Kasumi-1 (cell line): ENCODE measurements at places on chromosomes 6 and 20.
A peak's percentile ranks its signal among the peaks of the same experiment; 100 is the strongest.

DNA sequence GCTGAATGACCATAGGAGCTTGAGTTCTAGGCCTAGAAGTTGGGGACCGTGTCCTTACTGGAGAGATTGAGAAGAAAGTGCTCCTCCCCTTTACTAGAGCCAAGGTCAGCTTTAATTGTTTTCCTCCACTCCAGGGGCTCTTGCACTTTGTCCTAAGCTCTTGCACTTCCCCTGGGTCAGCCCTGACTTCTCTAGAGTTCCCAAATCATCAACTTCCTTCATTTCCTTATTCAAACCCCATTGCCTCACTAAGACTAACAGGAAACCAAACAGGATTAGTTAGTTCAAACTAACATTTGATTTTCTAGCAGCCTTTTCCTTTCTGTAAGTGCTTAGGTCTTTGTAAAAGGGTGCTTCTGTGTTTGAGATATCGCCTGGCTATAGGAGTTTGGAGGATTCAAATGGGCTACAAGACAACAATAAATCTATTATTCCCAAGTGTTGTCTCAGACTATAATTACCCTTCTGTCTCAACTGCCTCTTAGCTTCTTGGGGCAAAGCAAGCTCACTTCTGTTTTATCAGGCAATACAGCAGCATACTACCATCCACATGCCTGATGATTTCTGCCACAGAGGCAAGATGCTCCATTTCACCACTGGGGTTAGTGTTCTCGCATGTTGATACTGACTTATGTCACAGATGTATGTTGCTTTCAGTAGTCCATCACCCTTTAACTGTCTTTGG is 12.8 kb upstream of the DTNBP1 start:
- DNase-seq: peak; percentile 29

DNA sequence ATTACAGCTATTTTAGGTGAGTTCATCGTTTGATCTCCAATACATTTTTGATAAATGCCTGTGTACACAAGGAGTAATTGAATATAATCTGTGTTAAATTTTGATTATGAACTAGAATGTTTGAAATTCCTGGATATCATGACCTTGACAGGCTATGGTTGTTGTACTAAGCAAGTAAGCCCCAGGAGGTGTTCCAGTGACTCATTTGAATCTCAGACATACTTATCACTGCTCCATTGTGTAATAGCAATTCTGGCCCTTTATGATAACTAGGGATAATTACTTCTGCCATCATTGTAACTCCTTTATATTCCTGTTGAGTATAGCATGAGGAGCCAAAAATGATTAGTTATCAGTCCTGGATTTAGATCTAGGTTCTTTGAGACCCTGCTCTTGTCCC is 1424.6 kb upstream of the ADGRB3 start:
- DNase-seq: no peak

DNA sequence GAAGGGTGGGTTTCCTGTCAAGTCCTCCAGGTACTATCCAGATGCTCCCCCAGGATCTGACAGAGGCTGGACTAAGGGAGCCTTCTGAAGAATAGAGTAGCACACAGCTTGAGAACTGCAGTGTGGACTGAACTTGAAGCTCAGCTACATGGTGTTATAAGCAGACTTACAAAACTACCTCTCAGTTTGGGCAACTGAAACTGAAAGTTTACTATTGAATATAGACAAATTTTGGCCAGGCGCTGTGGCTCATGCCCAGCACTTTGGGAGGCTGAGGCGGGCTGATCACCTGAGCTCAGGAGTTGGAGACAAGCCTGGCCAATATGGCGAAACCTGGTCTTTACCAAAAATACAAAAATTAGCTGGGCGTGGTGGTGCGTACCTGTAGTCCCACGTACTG is 348.5 kb downstream of the PLCB1 start:
- no peak for DNase-seq

DNA sequence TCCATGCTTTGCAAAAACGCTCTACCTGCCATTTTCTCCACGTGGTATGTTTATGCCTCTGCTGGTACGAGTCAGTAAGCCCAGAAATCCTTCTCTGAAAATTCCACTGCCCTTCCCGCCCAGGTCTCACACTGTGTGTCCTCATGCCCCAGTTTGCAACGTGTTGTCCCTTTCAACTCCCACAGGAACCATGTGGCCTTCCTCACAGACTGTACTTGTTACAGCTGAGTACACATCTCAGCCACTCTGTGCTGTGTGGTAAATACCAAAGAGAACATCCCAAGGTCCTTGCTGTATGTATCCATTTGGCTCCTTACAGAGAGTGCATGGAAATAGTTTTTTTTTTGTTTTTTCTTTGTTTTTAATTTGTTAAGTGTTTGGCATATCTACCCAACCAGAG is 56.9 kb downstream of the RTN4IP1 start:
- DNase-seq: no peak

- DNase-seq: no peak
Measured at GRCh38 chr6:122615409-122615808, 5.2 kb downstream of the PKIB start.

- peak; percentile 72 for DNase-seq
Measured at GRCh38 chr6:37653933-37654565, 43.6 kb downstream of the MDGA1 start.

- DNase-seq: peak; percentile 59
Measured at GRCh38 chr6:15491255-15491985, 171.4 kb downstream of the DTNBP1 start.

DNA sequence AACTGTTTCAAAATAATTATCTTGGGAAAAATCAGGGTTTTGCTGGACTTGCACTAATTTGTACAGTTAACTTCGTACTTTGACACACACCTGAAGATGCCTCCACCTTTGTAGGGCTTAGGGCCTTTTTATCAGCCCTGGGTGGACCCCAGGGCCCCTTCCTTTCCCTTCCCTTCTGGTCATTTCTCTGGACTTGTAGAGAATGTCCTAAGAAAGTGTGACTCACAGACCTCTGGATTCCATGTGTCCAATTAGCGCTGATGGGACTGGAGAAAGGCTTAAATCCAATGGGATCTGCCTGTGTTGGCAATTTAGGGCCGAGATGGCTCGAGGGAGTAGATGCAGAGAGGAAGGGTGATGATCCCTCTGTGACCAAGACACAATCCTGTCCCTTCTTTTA is 9.3 kb downstream of the TRIM15 start:
- DNase-seq: no peak

GRCh38 chr6:16291739-16292138 is 53.4 kb downstream of the GMPR start:
- DNase-seq: no peak

DNA sequence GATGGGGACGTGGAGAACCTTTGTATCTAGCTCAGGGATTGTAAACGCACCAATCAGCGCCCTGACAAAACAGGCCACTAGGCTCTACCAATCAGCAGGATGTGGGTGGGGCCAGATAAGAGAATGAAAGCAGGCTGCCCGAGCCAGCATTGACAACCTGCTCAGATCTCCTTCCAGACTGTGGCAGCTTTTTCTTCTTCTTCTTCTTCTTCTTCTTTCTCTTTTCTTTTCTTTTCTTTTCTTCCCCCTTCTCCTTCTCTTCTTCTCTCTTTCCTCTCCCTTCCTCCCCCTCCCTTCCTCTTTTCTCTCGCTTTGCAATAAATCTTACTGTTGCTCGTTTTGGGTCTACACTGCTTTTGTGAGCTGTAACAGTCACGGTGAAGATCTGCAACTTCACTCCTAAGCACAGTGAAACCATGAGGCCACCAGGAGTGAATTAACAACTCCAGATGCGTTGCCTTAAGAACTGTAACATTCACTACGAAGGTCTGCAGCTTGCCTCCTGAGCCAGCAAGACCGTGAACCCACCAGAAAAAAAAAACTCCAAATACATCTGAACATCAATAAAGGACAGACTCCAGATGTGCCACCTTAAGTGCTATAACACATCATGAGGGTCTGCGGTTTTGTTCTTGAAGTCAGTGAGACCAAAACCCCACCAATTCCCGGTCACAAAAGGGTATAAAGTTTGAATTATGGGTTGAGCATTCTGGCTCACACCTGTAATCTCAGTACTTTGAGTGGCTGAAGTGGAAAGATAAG is 19.6 kb upstream of the SERPINB1 start:
- no peak for DNase-seq

GRCh38 chr6:37347670-37348111 is 6.1 kb upstream of the RNF8 start:
- DNase-seq: no peak

- DNase-seq: no peak
Measured at GRCh38 chr6:167712731-167713475, 113.8 kb upstream of the AFDN start.

DNA sequence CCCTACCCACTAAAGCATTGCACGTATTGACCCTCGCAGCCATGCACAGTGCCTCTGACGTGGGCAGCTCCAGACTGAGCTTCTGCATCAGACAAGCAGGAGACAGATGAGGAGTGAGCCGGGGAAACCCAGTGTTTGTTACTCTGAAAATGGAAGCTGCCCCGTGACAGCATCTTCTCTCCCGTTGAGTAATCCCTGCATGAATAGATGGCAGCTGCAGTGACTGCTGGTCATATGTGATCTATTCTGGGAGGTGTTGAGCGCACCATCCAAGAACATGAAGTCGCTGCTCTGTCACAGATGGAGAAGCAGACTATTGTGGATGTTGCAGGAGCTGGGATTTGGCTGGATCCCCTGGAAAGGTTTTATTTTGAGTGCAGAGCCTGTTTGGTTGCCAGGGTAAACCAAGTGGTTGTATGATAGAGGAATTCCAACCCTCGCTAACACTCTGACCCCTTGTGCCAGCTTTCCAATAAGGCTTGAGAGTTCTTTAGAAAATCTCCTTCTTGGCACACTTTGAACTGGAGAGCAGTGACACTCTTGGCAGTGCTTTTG is 242.2 kb downstream of the NRN1 start:
- no peak for DNase-seq

DNA sequence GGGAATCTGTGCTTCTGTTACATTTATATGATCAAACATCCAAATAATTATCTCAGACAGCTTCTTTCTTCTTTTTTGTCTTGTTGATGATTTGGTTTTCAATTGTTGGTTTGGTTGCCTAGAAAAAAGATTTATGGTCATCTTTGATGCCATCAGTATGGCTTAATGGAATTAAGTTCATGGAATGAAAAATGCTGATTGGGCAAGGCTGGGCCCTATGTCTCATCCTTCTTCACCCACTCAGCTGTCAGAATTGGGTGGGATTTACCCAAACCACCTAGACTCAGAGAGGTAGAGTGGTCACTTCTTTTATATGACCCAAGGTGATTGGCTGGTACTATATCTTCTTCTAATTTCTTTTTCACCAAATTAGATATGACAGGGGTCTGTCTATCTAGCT is 258.3 kb downstream of the DOK5 start:
- no peak for DNase-seq
